ENCODE measurements at places on chromosomes 2 and 18.

DNA sequence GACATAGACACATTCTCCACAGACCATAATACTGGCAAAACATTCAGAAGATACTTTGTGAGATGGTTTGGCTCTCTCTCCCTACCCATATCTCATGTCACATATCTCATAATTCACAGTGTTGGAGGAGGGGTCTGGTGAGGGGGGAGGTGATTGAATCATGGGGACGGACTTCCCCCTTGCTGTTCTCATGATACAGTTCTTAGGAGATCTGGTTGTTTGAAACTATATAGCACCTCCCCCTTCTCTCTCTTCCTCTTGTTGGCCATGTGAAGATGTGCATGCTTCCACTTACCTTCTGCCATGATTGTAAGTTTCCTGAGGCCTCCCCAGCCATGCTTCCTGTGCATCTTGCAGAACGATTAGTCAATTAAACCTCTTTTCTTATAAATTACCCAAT is 61.1 kb downstream of the HK2 start:
- DNase-seq, result no peak

- no peak for DNase-seq
Measured at GRCh38 chr2:120778244-120778643, 42.6 kb downstream of the GLI2 start.

- DNase-seq, result no peak
Measured at GRCh38 chr2:235215248-235215647, 263.4 kb downstream of the SH3BP4 start.

DNA sequence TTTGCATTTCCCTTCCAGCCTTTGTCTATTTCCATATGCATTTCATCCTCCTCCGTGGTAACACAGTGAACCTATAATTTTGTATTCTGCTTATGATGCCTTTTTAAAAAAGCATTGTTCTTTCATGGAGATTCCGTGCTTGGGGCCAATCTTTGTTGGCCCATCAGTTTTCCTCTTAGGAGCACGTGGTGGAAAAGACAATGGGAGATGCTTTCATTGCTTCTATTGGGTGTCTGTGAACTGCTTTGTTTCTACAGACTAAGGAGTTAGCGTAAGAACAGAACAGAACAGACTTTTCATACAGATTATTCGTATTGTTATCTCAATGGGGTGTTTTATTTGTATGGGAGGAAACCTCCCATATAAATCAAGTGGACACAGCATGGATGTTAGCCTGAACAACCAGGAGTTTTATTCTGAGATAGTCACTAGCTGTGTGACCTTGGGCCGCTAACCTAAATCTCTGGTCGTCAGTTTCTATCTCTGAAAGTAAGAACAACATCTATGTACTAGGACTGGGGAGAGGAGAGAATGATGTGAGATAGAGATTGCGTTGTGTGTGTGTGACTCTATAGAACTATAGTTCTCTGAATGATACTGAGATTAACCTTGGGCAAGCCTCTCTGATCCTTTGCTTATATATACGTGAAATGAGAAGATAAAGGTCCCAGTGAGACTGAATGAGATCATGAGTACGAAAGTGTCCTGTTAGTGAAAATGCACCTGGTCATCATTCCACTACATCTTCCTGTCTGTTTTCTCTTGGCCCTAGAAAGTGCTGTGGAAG is 22.9 kb upstream of the YWHAQ start:
- DNase-seq, result no peak
